Stimulated activated CD8-positive, alpha-beta memory T cell treated with anti-CD3 and anti-CD28 coated beads, Interleukin-7, amount 100 ng/mL, for 1 hour (primary cell): ENCODE measurements at places on chromosomes 4 and X.

DNA sequence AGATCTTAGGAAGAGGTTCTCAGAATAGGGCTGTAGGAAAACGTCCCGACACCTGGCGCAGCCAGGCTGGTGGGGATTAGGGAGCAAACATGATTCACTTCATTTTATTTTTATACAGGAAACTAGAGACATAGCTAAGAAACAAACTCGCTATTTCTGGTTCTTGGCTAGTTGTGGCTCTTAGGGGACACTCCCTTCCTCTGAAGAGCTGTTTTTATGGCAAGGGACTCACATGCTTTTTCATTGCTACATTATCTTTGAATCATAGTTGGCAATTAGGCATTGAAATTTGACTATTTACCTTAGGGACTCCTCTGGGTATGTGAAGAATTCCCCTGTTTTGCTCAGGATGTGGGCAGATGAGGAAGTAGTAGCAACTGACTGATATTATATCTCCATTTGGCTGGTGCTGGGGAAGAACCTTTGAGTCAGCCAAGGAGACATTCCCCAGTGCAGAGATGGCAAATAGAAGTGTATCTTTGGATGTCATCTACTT, 174.5 kb downstream of the SMIM20 start:
- no peak for DNase-seq

DNA sequence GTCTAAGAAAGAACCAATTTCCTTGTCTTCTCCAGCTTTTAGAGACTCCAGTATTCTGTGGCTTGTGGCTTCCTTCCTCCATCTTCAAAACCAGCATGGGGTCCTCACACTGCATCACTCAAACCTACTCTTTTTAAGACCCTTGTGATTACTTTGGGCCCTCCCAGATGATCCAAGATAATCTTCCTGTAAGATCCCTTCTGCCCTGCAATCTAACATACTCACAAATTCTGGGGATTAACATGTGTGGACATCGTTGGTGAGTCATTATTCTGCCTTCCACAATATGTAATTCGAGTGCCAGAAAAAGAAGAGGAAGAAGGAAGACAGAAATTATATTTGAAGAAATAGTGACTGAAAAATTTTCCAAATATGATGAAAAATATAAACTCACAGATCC, 47.9 kb downstream of the BEND4 start:
- DNase-seq = no peak

GRCh38 chr4:55808186-55808585, 11.4 kb upstream of the EXOC1L start:
- no peak for DNase-seq

DNA sequence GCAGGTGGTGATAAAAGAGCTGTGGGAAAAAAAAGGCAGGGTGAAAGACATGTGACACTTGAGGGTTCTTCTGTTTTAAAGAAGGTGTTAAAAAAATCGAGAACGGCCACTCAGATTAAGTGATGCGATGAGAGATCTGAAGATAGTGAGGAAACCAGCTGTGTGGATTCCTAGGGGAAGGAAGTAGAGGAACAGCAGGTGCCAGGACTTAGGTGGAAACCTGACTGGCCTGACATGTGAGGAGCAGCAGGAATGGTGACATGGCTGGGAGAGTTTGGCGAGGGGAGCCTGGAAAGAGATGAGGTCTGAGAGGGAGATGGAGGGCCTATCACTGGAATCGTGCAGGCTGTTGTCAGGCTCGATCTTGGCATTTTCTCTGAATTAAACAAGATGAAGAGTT, 55.5 kb downstream of the BMPR1B start:
- no peak for DNase-seq

GRCh38 chrX:72408885-72409284, 103.2 kb upstream of the CITED1 start:
- DNase-seq = no peak

- no peak for DNase-seq
Observed at GRCh38 chr4:183392377-183392776, 52.1 kb upstream of the CDKN2AIP start.

DNA sequence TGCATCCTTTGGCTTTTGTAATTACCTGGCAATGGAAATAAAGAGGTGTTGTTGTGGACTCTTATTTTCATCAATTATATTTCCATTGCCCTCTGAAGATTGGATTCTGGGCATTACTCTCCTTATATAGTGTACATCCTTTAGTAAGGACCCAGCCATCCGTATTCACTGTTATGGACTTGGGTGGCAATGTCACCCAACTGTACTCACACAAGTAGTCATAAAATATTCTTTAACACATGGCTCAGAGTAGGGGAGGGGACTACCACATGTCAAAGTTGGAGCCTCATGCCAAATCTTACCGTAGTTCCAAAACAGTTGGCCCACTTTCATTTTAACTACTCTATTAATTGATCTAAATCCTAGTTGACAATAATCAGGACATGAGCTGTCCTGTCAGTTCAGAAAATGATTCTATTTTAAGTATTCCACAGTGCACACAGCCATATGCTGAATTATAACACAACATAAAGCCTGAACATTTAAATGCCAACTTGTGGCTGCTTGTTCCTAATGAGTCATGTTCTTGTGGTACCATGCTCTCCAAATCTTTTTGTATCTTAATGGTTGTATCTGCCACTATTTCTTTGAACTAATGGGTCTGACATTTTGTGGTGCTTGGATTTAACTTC, 4.9 kb downstream of the FRAS1 start:
- no peak for DNase-seq

GRCh38 chr4:141899541-141899940, 263.2 kb downstream of the IL15 start:
- DNase-seq = no peak

- DNase-seq = no peak
Observed at GRCh38 chr4:45865781-45866180, 258.1 kb downstream of the GABRG1 start.

- no peak for DNase-seq
Observed at GRCh38 chrX:150456466-150456865, 93.3 kb downstream of the MAMLD1 start.

- no peak for DNase-seq
Observed at GRCh38 chrX:133375615-133376340, 39.5 kb downstream of the GPC4 start.

GRCh38 chr4:53703267-53703655, 112.0 kb upstream of the LNX1 start:
- no peak for DNase-seq

- DNase-seq = no peak
Observed at GRCh38 chr4:38568768-38569167, 95.2 kb upstream of the KLF3 start.

GRCh38 chr4:24889991-24890390, 22.9 kb downstream of the CCDC149 start:
- DNase-seq = no peak

DNA sequence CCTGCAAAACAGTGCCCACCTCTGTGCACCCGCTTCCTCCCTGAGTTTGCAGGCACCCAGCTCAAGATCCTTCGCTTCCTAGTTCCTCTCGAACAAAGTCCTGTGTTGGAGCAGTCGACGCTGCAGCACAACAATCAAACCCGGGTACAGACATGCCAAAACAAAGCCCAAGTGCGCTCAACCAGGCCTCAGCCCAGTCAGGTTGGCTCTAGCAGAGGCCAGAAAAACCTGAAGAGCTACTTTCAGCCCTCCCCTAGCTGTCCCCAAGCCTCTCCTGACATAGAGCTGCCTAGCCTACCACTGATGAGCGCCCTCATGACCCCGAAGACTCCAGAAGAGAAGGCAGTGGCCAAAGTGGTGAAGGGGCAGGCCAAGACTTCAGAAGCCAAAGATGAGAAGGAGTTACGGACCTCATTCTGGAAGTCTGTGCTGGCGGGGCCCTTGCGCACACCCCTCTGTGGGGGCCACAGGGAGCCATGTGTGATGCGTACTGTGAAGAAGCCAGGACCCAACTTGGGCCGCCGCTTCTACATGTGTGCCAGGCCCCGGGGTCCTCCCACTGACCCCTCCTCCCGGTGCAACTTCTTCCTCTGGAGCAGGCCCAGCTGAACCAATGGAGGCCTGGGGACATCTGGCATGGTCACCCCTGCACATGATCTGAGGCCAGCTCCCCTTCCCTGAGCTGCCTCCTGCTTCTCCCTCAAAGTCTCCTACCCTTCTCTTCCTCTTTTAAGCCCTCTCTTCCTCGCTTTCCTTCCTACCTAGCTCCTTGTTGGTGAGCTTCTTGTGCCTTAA, 6.9 kb downstream of the APEX2 start:
- no peak for DNase-seq

GRCh38 chrX:44002567-44002966, 29.4 kb upstream of the NDP start:
- no peak for DNase-seq

DNA sequence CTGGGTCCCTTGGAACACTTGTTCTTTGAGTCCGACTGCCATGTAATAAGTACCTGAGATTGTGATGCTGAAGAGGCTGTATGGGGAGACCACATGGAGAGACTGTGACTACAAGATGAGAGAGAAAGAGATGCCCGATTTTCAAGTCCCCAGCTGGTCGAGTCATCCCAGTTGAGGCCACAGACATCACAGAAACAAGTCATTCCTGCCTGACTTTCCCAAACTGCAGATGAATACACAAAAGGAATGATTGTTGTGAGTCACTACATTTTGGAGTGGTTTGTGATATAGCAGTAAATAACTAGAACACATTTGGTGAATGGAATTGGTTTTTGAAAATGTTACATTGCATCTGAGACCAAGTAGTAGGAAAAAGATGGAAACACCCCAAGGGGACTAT, 9.0 kb upstream of the YIPF7 start:
- no peak for DNase-seq

DNA sequence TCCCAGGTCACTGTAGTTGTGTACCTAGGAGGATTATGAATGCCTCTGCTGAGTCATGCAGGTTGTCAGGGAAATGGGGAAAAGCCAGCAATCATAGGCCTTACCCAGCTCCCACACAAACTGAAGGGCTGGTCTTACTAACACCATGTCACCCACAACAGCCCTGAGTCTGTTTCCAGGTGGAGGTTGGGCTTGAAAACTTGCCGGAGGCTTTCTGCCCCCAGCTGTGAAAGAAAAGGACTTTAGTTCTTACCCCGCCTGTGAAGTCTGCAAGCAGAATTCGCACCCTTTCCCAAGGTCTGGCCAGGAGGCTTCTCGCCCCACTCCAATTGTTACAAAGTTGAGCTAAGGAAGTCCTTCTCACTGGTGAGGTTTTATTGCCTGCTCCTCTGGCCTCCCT, 143.9 kb downstream of the RPS6KA6 start:
- no peak for DNase-seq

DNA sequence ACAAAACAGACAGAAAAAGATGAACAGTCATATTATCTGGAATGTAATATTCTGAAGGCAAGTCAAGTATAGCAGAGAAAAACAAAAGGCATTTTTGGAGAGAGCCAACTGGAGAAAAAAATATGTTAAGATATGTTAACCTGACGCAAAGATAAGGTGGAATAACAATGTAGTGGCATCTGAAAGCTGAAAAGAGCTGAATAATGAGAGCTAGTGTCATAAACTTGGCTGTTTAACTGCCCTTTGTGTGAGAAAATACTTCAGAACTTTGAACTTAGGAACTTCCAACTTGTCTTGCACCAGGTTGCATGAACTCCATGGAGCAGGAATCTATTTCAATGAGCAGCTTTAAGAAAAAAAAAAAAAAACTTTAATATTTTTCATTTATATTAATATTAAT, 32.9 kb downstream of the RAB33A start:
- DNase-seq = no peak

- peak; percentile 38 for DNase-seq
Observed at GRCh38 chr4:105473324-105474098, at the start of gene PPA2. Gene PPA2, minus strand, starts transcription at chr4:105474062. Its CDS starts 12 bp downstream, at chr4:105474050.

GRCh38 chrX:112846187-112846586, 5.6 kb upstream of the AMOT start:
- no peak for DNase-seq

DNA sequence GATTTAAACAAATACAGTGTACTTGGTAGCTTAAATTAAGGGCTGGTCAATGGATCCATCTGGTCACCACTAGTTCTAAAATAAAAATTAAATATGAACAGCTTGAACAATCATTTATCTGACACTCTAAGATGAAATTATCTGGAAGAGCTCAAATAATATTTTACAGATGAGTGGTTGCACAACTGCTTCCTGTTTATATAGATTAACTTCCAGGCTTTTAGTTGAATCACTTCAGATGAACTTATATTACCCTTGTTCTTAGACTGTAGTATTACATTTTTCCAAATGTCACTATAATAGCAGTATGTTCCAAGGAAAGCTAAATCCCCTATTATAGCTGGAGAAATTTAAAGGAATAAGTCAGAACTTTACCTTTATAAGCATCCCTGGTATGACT, 92.4 kb upstream of the SMIM10 start:
- no peak for DNase-seq

DNA sequence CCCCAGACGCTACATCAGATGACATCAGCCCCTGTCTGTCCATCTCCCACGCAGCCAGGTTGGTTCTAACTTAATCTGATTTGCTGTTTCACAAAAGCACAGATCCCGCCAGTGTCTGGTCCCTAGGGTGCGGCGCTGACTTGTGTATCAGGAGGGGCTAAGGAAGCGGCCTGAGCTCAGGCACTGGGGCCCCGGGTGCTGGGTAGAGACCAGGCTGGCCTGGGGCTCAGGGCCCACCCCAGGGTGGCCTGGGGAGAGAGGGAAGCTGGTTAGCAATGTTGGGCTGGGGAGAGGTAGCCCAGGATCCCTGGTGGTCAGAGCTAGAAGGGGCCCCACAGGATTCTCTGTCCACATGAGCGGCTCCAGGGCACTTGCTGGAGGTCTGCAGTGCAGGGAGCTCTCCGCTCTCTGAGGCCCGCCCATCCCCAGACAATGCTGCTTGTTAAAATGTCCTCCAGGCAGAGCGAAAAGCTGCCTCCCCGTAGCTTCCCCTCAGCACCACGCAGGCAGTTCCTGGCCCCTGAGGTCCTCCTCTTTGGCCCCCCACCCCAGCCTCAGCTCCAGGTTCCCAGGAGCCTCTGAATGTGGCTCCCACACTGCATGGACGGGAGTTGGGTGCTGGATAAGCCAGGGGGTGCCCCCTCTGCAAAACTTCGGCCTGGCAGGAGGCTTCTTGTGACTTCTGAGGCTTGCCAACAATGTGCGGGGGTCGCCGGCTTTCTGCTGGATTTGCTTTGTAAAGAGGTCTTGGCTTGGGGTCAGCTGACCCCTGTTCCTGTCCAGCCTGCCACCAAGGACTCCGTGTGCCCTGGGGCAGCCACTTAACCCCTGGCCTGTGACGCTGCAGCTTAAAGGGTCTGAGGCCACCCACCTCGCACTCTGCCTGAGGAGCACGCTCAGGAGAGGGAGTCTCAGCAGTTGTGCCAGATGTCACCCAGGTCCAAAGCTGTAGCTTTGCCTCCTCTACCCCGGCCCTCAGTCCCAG, 112.9 kb downstream of the CPZ start:
- no peak for DNase-seq
